Naive B cell (primary cell): ENCODE measurements at places on chromosomes 3 and 15.

- no peak for DNase-seq
Observed at GRCh38 chr3:32616267-32616962, 45.8 kb upstream of the DYNC1LI1 start.

DNA sequence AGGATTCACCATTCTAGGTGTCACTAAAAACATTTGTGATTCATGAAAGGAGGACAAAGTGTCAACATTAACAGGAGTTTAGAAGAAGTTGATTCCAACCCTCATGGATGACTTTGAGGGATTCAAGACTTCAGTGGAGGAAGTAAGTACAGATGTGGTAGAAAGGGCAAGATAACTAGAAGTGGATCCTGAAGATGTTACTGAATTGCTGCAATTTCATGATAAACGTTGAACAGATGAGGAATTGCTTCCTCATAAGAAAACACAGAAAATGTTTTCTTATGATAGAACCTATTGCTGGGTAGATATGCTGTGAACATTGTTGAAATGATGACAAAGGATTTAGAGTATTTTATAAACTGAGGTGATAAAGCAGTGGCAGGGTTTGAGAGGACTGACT is 23.5 kb upstream of the ATP2C1 start:
- DNase-seq = no peak

DNA sequence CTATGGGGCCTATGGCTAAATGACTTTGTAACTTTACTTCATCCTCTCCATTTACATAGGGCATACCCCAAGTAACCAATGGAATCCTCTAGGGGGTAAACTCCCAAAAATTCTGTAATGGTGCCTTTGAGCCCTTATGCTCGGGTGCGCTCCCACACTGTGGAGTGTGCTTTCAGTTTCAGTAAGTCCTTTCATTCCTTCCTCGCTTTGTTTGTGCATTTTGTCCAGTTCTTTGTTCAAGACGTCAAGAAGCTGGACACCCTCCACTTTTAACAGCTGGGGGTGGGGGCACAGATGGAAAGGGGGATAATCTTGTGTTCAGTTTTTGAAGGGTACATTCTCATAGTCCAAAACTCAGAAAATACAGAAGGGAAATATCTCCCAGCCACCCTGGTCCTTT is 84.4 kb upstream of the C2CD4B start:
- DNase-seq = no peak

DNA sequence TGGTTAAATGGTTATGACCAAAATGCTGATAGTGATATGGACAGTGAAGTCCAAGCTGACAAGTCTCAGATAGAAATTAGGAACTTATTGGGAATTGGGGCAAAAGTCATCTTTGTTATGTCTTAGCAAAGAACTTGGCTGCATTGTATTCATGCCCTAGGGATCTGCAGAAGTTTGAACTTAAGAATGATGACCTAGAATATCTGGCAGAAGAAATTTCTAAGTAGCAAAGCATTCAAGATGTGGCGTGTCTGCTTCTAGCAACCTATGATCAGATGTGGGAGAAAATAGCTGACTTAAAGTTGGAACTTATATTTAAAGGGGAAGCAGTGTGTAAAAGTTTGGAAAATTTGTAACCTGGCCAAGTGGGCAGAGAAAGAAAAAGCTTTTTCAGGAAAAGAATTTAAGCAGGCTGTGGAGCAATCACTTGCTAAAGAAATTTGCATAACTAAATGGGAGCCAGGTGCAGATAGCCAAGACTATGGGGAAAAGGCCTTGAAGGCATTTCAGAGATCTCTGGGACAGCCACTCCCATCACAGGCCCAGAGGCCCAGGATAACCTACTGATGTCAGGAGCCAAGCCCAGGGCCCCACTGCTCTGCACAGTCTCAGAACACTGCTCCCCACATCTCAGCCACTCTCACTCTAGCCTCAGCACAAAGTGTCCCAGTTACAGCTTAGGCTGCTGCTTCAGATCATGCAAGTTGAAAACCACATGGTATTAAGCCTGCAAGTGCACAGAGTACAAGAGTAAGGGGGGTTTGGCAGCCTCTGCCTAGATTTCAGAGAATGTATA is 147.8 kb upstream of the TGFBR2 start:
- no peak for DNase-seq

- DNase-seq = no peak
Observed at GRCh38 chr3:188962253-188963247, 209.2 kb upstream of the TPRG1 start.

GRCh38 chr3:67781218-67781617 is 126.8 kb upstream of the SUCLG2 start:
- no peak for DNase-seq

DNA sequence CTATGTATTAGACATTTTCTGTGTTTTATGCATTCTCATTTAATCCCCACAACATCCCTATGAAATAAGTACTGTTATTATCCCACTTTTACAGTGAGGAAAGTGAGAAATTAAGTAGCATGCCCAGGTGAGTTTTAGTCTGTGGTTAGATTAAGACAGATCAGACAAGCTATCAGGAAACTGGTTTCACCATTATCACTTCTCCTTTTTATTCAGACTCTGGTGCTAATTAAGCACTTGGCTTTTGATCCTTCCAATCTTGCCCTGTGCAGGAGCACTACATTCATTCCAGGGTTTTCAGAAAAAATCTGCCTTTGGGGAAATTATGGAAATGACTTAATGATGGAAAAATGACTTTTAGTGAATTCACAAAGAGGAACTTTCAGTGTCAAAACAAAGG is 115.2 kb downstream of the TMEM108 start:
- DNase-seq = no peak
